A549 (cell line): ENCODE measurements at places on chromosomes 16 and 17.
A peak's percentile ranks its signal among the peaks of the same experiment; 100 is the strongest.

DNA sequence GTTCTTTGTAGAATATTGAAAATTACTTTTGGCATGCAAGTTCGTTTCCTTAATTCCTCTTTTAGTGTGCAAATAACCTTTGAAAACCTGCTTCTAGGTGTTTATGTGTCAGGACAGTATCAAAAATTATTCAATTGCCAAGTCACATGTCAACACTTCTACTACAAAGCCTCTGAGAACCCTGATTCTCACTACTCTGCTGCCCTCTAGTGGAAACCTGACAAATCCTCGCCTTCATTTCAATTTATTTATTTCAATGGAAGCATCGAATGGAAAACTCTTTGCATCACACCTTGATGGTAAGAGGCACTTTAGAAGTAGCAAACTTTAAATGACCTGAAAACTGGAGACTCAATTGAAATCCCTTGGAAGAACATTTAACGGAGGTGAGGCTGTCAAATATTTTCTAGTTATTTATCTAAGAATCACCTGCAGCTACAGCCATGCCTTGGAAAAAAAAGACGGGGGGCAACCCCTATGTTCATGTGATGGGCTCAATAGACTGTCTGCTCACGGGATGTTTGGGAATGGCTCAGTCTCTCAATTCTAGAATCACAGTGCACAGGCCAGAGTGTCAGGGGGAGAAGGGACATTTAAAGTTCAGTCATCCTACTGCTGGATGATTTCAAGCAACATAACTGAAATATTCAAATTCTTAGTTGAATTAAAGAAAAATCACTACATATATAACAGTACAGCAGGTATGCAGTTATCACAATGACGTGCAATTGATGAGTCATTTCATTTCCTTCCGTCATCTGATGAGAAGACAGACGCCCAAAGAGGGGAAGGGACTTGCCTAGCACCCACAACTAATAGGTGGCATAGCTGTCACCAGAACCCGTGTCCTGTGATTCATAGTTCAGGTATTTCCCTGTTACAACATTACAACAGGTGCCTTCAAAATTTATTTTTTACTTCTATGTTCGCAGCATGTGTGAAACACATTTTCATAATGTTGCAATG is 563.9 kb downstream of the TOX3 start:
- peak; percentile 25 for DNase-seq

DNA sequence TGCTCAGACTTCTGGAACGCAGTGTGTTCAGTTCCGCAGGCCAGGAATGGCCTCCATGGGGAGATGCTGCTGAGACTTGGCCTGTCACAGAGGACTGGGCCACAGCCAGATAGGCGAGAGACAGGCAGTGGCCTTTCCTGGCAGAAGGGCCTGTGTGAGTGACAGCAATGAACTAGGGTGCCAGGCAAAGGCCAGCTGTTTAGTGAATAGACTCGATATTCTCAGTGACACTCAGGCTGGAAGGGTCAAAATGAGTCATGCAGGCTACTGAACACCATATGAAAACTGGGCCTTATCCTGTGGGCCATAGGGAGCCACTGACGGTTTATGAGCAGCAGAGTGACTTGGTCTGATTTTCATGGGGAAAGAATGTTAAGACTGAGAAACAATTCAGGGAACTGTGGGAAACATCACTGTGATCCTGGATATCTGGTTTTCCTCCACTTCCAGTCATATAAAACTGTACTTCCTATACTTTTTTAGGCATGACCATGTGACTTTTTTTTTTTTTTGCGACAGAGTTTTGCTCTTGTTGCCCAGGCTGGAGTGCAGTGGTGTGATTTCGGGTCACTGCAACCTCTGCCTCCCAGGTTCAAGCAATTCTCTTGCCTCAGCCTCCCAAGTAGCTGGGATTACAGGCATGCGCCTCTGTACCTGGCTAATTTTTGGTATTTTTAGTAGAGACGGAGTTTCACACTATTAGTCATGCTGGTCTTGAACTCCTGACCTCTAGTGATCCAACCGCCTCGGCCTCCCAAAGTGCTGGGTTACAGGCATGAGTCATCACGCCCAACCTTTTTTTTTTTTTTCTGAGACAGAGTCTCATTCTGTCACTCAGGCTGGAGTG is 5.2 kb upstream of the NUBP1 start:
- DNase-seq = peak; percentile 84

DNA sequence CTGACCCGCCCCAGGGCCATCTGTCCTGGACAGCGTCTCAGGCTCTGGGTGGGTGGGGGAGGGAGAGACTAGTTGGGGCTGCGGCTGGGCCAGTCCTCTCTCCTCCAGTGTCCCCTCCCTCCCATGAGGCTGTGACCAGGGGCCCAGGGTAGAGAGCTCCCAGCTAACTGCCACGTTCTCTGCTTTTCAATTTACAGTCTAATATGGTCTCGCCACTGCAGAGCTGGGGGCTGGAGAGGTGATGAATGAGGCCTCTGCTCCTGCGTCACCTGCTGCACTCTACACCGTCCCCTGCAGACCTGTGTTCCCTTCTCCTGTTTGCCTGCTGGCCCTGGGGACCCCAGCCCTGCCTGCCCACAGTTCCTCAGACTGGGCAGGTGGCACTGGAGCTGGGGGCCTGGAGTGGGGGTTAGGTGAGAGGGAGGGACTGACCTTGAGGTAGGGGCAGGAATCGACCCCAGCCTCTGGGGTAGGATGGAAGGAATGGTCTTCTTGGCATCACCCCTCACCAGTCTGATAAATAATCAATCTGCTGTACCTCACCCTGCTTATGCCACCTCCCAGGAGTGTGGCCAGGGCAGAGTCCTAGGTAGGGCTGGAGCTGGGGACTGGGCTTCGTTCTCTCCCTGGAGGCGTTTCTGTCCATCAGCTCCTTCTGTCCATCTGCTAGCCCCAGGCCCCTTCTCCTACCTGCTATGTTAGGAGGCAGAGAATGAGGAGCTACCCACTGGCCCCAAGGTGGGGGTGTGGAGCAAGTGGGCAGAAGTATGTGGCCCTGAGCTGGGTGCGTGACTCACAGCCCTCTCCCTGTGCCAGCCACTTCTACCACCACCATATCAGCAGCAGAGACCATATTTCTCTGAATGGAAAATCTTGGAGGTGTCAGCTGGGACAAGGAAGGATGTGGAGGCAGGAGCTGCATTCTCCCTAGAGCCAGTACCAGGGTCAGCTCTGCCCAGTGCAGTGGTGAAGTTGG is 12.9 kb downstream of the SEZ6 start:
- no peak for DNase-seq

GRCh38 chr17:66493283-66494019 is 191.0 kb downstream of the PRKCA start:
- peak; percentile 43 for DNase-seq

DNA sequence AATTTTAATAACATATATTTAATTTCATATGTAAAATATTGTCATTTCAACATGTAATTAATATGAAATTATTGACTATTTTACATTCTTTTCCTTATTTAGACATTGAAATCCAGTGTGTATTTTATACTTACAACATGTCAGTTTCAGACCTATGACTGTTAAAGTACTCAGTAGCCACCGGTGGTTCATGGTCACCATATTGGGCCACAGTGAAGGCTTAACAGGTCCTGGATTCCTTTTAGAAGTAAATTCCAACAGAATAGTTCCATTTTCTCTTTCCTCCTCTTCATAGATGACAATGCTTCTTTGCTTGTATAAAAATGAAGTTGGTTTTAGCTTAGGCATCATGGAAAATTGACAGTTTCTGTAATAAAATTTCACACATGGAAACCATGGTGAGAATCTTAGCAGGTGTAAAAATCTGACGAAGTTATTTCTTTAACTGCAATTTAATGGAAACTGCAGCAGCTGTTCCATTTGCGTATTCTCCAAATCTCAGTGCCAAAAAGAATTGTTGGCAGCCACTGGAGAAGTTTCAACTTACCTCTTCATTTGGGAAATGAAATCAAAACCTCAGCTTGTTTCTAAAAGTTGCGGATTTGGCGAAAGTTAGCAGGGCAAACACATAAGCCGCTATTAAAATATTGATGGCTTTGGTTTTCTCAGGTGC is 231.1 kb downstream of the CDH13 start:
- DNase-seq = no peak

GRCh38 chr16:58485184-58485887 is 14.6 kb upstream of the NDRG4 start:
- no peak for DNase-seq

GRCh38 chr17:15649861-15650421 is 30.4 kb upstream of the FBXW10B start:
- DNase-seq = peak; percentile 52

- no peak for DNase-seq
Observed at GRCh38 chr16:86045591-86045971, 146.6 kb downstream of the IRF8 start.

GRCh38 chr16:5069854-5070253 is 1.8 kb upstream of the ALG1 start:
- DNase-seq = no peak

- DNase-seq = no peak
Observed at GRCh38 chr17:61981323-61981722, 53.5 kb upstream of the INTS2 start.

- peak; percentile 75 for DNase-seq
Observed at GRCh38 chr17:12256380-12256995, 235.8 kb downstream of the MAP2K4 start.

DNA sequence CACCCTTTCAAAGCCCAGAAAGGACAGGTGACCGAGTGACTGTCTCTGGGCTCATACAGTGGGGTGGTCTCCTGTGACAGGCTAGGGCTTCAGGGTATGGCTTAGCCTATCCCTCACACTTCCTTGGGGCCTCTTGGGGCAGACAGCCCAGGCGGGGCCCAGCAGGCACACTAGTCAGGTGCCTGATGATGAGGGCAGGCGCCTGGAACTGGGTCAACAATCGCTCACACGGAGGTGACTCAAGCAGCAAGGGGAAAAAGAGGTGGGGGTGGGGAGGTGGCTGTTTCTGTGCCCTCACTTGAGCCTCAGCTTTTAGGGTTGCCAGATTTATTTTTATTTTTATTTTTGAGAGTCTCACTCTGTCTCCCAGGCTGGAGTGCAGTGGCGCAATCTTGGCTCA is 6.4 kb upstream of the GRN start:
- DNase-seq = no peak

DNA sequence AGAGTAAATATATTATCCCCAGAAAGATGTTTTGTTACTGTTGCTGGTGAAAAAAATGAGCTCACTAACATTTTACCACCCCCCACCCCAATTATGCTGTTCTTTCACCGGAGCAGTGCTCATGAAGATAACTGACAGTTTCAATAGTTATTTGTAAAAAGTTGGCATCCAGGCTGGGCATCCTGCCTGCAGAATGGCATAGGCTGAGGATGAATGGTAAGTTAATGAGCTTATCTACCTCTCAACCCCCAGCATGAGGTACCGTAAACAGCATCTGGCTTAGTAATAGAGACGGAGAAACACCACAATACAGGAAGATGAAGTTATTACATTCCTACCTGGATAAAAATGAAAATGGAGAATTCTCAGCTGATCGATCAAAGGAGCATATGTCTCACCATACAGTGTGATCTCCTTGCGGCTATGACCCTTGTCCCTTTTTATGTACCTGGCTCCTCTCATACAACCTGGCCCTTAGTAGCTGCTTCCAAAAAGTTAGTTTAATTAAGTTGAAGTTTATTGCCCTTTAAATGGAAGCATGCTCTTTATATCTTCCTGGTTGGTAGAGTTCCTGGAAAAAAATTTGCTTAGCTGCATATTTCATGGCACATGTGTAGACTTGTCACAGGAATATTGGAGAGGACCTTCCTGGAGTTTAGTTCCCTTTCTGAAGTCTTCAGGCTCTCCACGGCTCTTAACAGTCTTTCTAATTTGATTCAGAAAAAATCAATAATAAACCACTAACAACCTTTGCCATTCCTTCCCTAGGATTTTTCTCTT is 61.2 kb upstream of the MPHOSPH6 start:
- no peak for DNase-seq

- DNase-seq = no peak
Observed at GRCh38 chr16:64153718-64154117, 968.1 kb downstream of the CDH11 start.

DNA sequence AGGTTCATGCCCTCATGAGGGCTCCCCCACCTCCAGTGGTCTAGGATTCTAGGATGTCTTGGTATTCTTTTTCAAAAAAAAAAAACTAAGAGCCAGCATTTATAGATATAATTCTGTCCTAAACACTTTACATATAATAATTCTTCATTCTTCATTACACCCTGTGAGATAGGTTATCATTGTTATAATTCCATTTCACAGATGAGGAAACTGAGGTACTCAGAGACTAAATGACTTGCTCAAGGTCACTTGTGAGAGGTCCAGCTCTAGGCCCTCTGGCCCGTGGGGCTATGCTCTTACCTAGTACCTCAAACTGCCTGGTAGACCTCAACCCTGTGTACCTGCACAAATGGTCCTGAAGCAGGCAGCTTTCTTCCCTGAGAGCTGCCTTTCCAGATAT is 172.2 kb downstream of the PRKCB start:
- no peak for DNase-seq

DNA sequence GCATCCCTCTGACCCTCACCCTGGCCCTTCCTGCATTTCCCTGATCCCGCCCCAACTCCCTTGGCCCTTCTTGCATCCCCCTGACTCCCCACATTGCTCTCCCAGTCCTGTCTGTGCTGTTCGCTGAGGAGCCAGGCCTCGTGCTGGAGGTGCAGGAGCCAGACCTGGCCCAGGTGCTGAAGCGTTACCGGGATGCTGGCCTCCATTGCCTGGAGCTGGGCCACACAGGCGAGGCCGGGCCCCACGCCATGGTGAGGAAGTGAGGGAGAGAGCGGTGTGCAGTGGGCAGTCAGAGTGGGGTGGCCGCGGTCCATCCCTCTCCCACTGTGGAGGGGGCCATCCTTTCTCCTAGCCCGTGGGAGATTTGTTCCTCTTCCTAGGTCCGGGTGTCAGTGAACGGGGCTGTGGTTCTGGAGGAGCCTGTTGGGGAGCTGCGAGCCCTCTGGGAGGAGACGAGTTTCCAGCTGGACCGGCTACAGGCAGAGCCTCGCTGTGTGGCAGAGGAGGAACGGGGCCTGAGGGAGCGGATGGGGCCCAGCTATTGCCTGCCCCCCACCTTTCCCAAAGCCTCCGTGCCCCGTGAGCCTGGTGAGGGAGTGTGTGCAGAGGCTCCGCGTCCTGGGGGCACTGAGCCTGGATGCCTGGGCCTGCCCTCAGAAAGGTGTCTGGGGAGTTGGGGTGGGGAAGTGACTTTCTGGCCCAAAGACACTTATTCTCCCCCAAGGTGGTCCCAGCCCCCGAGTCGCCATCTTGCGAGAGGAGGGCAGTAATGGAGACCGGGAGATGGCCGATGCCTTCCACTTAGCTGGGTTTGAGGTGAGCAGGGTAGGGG is 17.8 kb downstream of the PFAS start:
- DNase-seq = no peak

GRCh38 chr17:45137561-45138305 is 2.2 kb downstream of the ACBD4 start:
- no peak for DNase-seq
